ENCODE measurements at places on chromosomes 7 and 10.

DNA sequence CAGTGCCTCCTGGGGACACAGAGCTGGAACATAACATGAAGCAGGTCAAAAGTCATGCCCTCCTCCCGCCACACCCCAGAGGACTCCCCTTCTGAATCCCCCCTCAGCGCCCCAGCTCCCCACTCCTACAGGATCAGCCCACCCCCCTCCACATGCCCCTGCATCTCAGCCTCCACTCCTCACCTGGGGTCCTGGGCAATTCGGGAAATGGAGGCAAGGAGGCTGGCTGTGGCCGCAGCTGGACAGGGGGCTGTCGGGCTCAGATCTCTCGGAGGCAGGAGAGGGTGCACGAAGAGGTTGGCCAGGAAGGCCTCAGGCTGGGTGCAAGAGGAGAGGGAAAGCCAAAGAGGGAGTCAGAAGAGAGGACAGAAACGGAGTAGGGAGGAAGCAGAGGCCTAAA is 7.8 kb downstream of the ATG9B start:
- DNase-seq: no peak

GRCh38 chr7:22207724-22208225 is 149.2 kb downstream of the RAPGEF5 start:
- no peak for DNase-seq

DNA sequence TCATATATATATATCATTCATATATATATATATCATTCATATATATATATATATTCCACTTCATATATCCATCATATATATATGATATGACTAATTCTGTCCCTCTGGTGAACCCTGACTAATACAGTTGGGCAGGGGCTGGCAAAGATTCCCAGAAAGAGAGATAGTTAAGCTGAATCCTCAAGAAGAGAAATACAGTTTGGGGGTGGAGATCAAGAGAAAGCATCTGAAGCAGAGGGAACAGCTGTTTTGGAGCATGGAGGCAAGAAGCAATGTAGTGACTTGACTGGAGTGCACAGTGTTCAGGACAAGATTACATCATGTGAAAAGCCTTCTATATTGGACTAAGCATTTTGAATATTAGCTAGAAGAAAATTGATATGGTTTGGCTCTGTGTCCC is 540.7 kb downstream of the MAGI2 start:
- DNase-seq: no peak

GRCh38 chr10:78556705-78557432 is 511.9 kb upstream of the ZMIZ1 start:
- no peak for DNase-seq

GRCh38 chr10:7915923-7916536 is 97.7 kb downstream of the TAF3 start:
- no peak for DNase-seq

- no peak for DNase-seq
Measured at GRCh38 chr10:89304446-89304845, 2.6 kb downstream of the IFIT2 start.

GRCh38 chr10:51733057-51733456 is 33.7 kb upstream of the CSTF2T start:
- no peak for DNase-seq

- no peak for DNase-seq
Measured at GRCh38 chr10:95567903-95568630, 6.9 kb upstream of the SORBS1 start.

DNA sequence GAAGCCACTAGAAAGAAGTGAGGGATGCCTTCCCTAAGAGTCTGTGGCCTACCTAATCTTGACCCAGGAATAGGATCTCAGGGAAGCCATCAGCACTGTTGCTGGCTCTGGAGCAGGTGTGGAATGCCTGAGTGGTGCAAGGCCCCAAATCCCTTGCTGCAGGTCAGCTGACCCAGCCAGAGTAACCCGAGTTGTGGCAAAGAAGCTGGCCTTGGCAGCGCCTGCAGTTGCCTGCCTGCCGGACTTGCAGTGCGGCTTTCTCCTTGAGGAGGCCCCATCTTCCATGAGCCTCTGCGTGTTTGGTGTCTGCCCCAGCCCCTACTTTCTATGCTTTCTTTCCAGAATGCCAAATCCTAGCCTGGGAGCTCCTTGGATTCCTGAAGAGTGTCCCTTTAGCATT is 5.8 kb downstream of the KIAA1217 start:
- no peak for DNase-seq

DNA sequence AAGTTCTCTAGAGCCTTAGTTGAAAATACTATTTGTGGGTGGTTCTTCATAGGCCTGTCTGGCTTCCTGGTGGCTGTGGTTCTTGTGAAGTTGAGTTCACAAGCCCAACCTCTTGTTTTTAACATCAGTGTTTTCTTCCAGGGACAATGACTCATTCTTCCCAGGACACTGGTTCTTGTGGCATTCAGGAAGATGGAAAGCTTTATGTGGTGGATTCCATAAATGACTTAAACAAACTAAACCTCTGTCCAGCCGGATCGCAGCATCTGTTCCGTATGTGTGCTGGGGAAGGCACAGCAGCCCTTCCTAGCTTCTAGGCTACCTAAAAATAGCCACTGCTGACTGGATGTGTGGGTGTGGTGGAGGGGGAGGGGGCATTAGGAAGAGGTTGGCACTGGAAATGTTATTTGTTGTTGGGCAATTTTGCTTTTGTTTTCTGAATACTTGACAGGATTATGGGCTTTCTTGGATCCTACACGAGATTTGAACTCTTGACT is 3.9 kb downstream of the LSMEM1 start:
- no peak for DNase-seq

DNA sequence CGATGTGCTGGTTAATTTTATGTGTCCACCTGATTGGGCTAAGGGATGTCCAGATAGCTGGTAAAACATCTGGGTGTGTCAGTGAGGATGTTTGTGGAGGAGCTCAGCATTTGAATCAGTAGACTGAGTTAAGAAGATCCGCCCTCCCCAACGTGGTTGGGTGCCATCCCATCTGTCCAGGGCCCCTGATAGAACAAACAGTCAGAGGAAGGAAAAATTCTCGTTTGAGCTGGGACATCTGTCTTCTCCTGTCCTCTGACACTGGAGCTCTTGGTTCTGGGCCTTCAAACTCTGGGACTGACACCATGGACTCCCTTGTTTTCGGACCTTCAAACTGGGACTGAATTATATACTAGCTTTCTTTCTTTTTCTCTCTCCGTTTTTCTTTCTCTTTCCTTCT is 59.6 kb downstream of the CARD11 start:
- DNase-seq: no peak

DNA sequence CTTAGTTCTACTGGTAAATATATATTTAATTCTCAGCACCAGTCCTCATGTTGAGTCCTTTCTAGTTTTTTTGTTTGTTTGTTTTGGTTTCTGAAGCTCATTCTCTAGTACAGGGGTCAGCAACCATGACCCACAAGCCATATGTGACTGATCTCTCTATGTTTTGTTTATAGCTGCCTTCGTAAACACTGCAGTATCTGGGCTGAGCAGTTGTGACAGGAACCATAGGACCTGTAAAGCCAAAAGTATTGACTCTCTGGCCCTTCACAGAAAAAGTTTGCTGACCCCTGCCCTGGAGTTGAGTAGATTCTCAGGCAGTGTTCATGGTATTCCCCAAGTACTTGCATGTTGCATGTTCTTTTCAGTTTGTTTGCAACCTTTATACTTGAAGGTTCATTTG is 20.8 kb downstream of the NET1 start:
- DNase-seq: no peak

DNA sequence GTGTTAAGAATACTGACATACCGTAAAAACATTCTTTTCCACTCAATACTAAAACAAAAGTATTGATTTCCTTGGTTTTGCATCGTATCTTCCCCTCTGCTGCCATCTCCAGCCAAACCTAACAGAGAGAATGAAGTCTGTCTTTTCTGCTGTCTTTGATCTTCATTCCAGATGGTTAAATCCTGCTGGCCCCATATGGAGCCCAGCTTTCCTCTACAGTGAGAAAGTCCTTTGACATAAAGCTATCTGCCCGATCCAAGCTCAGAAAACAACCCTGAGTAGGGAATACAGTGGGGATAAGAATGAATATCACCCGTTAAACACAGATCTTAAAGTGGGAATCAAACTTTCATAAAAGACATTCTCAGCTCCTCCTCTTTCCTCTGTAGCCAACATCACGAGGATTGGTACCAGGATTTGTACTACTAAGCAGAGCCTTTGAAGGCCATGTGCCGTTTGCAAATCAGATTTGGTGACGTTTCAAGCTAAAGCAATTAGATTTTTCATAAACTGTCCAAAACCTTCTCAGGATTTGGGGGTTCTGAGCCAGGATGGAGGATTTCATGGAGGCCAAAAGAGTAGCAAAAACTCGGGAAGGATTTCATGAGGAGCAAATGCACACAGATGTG is 30.8 kb upstream of the GPAM start:
- no peak for DNase-seq

DNA sequence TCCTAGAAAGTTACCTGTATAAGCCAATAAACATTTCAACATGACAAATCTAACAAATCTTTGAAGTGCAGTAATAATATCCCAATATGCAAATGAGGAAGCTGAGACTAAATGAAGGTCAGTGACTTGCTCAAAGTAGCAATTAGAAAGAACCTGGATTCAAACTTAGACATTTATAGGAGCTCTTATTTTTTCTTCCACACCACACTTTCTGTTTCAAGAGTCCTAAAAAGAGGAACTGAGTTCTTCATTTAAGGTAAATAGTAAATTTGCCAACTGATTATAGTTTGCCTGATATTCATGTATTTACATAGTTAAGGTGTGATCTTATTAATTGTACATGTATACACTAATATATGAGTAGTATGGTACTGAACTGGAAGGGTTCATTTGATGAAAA is 44.0 kb downstream of the KLHDC10 start:
- peak; percentile 25 for DNase-seq

GRCh38 chr7:144118341-144118740 is 4.6 kb upstream of the OR2A14 start:
- no peak for DNase-seq

GRCh38 chr10:100338434-100339036 is 8.5 kb upstream of the SCD start:
- no peak for DNase-seq

GRCh38 chr7:158077151-158077840 is 510.3 kb downstream of the PTPRN2 start:
- no peak for DNase-seq

DNA sequence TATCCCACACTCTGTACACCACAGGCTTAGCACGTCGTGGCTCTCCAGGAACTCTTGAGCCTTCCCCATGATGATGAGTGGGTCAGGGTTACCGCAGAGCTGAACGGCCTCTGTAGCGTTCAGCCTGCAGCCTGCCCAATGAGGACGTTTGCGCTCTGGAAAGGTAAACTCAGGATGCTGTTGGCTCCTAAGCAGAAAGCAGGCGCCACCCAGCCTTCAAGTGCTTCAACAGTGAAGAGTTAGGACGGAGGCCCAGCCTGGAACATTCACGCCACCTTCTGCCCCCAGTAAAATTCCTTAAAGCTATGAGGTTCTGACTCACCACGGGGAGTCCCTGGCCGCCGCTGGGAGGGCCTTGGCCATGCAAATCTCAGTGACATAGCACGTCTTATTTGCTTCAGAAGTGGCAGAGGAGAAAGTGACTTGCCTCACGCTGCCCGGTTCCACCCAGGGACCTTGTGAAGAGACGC is 161.5 kb upstream of the SH2B2 start:
- peak; percentile 45 for DNase-seq

DNA sequence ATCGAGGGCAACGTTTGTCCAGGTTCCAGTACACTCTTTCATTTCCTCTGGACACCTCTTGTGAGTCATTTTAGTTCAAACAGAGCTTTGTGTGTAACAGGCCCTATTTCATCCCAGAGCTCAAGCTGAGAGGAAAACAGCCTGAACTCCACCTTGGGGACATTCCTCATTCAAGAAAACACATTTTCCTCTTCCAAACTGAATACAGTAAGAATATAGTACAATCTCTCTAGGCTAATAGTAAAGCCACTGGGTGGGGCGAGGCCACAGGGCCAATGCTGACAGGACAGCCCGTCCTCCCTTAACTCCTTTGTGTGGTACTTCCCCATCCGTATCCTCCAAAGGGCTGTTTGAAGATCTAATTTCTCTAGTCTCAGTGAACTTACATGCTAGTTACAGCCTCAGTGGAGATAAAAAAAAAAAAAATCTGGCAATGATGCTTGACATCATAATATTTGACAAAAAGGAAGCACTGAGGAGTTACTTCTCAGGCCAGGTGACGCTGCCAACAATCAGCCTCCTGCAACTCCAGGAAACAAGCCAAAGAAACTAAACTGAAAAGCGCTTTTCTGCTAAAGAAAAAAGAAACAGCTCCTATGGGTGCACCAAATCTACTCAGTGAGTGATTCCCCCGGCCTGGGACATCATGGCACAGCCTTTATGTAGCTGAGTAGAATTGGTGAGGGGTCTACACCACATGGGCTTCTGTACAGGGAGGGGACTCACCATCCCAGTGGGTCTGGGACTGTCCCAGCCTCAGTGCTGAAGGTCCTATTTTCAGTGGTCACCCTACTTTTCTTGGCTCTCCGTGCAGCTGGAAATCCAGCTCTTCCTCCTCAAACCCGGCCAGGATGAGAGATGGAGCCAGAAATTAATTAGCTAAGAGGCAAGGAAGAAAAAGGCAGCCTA is 238.2 kb upstream of the NEBL start:
- DNase-seq: no peak

- DNase-seq: no peak
Measured at GRCh38 chr10:4241724-4242345, 456.8 kb upstream of the KLF6 start.

GRCh38 chr7:139598642-139599041 is 75.2 kb downstream of the CLEC2L start:
- no peak for DNase-seq

GRCh38 chr10:118908557-118909256 is 120.8 kb upstream of the NANOS1 start:
- DNase-seq: no peak

GRCh38 chr7:123539871-123540270 is 5.5 kb upstream of the IQUB start:
- DNase-seq: no peak

DNA sequence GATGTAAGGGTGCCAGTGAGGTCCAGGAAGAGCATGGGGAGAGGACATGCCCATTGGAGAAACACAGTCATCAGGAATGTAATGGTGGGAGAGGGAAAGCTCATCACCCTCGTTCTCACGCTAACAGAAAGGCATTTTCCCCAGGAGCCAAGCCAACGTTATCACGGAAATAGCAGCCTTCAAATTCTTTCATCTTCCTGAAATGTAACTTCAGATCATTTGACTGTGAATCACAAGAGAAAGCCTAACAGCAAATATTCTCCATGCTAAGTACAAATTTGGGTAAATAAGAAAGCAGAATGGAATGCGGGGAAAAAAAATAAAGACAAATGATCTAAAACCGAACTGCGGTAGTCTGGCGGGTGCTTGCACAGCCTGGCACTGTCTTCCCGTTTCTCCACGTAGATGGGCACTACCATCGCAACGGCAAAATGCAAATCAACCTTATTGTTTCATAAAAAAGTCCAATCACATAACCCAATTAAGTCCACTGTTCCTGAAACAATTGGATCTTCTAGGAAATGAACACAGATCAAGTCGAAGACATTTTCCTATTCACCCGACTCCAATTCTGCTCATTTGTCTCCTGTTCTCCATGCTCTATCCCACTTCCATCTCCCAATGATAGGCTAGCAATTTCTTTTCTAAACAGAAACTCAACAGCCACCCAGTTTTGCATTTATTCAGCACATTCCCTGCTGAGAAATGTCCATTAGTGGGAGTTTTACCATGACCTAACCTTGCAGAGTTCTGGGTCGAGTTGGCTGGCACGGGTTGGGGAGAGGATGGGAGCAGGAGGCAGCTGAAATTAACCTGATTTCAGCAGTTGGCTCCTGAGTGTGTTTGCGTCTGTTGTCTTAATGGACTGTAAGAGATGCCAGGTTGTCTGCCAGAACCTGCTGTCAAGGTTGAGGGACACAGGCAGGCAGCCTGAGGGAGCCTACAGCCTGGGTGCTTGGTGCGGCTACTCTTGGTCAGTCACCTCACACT is 74.6 kb upstream of the FRMD4A start:
- DNase-seq: no peak

- no peak for DNase-seq
Measured at GRCh38 chr10:124573726-124574455, 112.3 kb downstream of the LHPP start.

Data from GM12864 (cell line).